Kidney tubule cell (primary cell): ENCODE measurements at places on chromosomes 13 and 19.

DNA sequence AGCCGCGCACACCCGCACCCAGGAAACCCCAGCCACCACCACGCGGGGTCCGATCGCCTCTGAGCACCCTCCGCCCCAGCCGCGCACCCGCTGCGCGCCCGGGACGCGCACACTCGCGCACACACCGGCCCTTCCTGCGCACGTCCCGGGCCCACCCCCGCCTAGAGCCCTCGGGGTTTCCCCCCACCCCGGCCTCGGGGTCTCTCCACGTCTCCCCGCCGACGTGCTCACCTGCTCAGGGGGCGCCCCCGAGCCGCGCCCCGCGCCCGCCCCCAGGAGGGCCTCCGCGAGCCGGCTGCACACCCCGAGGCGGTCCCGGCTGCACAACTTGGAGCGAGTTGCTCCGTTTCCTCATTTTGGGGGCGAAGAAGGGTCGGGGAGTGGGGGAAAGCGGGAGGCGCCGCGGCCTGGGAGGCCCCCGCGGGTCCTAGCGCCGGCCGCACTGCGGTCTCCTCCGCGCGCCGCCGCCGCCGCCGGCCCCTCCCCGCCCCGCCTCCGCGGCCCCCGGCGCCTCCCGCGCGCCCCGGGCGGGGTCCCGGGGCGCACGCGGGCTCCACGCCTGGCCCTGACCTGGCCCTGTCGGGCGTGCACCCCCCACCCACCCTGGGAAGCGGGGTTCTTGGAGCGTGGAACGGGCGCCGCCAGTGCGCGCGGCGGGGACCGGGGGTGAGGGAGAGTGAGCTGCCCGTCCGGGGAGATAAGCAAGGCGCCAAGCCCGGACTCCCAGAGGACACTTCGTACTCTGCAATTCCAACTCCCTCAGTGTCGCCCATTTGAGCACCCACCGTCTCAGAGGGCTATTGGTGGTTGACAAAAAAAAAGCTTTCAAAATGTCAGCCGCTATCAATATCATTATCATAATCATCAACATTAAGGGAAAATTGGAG, at the start of gene MATK:
Gene MATK, minus strand, starts transcription at position 444 of the 887 bp plus-strand sequence. CDS start 1,246 bp downstream, outside the sequence.
- no peak for DNase-seq

- DNase-seq = no peak
These were observed 1.5 kb upstream of the CLEC4G start for GRCh38 chr19:7733376-7733775.

- no peak for DNase-seq
These were observed 886 bp downstream of the CRLF1 start for GRCh38 chr19:18605546-18606280.

GRCh38 chr13:114035583-114036531, 62.0 kb upstream of the C13orf46 start:
- DNase-seq = peak; percentile 46

DNA sequence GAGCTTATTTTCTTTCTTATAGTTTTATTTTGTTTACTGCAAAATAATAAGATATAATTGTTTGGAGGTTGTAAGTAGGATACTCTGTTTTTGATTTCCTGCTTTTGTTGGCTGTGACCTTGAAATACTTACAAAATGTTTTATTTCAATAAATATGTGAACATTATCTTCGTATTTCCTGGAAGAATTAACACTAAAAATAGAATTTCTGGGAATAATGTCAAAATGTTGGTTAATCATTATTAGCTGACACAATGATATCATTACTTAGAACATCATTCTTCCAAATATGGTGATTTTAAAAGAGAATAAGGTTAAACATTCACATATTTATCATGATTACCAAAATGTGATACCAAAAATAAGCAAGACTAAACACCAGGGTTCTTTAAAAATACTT, 1148.6 kb upstream of the PRR20A start:
- DNase-seq = peak; percentile 7

DNA sequence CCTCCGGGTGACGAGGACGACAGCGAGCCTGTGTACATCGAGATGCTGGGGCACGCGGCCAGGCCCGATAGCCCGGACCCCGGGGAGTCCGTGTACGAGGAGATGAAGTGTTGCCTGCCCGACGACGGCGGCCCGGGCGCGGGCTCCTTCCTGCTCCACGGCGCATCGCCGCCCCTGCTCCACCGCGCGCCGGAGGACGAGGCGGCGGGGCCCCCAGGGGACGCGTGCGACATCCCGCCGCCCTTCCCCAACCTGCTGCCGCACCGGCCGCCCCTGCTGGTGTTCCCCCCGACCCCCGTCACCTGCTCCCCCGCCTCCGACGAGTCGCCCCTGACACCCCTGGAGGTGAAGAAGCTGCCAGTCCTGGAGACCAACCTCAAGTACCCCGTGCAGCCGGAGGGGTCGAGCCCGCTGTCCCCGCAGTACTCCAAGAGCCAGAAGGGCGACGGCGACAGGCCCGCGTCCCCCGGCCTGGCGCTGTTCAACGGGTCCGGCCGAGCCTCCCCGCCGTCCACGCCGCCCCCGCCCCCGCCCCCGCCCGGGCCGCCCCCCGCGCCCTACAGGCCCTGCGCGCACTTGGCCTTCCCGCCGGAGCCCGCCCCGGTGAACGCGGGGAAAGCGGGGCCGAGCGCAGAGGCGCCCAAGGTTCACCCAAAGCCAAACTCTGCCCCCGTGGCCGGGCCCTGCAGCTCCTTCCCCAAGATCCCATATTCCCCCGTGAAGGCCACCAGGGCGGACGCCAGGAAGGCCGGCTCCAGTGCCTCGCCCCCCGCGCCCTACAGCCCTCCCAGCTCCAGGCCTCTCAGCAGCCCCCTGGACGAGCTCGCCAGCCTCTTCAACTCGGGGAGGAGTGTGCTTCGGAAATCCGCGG, 511.3 kb downstream of the MYO16 start:
- DNase-seq = no peak
